ENCODE measurements at places on chromosomes 5 and 9.

- DNase-seq, result no peak
Observed at GRCh38 chr5:123000731-123001130, 35.8 kb downstream of the PPIC start.

DNA sequence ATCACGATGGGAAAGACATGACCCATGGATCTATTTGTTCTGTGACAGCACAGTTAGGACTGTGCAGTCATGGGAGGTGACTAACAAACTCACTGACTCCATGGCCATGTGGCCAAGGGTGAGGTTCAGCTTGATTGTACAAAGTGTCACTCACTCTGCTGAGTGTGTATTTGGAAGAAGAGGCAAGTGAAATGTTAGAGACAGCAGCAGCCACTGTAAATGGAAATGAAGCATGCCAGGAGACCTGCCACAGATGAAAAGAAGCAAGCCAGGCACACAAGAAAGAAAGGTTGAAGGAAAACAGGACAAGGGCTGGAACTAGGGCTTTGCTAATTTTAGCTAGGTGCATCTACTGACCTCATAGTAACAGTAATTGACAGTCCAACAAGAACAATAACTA, 42.7 kb upstream of the PALM2AKAP2 start:
- DNase-seq, result no peak

DNA sequence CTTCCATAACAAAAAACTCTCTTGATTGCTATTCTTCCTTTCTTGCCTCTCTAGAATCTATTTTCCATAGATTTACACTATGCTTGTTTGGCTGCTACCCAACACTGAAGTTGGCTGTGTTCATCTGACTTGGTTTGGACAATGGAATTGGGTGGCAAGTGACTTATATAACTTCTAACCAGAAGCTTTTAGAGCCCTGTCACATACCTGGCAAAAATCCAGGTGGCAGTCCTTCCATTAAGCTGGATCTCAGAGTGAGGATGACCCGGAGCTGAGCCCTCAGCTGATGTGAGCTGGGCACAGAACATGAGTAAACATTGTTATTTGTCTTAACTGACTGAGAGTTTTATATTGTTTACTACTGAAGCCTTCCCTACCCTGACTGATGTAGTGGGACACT, 225.7 kb downstream of the TLR4 start:
- no peak for DNase-seq

DNA sequence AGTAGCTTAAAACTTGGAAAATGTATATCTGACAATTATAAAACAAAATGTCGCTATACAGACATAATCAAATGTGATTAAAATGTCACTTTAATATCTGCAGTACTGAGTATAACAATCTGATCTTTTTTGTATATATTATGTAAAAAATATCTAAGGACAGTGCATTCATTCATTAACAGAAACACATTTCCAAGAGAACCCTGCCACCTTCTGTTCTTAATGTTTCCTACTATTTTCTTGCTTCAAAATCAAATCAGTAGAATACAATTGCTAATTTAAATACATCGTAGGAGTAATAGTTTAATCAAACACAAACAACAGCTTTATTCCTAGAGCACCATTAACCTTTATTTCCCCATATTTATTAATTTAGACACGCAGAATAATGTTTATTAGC, 142.6 kb upstream of the ST8SIA4 start:
- no peak for DNase-seq

DNA sequence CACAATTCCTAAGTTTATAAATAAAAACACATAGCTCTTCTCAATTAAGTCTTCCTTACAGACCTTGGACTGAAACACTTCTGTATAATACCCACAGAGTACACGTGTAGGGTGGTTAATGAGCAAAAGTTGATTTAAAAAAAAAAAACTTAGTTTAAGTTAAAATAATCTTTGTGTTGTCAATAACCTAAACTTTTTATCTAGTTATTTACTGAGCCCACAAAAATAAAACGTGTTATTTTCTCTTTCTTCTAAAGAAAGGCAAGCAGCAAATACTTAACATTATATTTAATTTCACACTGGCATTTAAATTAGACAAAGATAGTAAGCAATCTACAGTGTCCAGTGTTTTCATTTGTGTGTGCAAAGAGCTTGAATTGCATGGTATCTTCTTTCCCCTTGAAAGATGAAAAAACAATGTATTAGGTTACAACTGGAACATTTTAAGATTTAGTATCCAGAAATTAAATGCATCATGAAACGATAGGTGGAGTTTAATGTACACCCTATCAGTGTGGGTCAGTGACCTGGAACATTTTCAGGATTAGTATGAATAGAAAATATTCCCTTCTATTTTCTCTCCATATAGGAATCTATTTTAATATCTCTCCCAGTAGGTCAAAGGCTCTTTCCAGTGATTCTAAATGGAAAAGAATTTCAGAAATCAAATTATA, 1014.8 kb downstream of the NR2F1-AS1 start:
- DNase-seq, result no peak

DNA sequence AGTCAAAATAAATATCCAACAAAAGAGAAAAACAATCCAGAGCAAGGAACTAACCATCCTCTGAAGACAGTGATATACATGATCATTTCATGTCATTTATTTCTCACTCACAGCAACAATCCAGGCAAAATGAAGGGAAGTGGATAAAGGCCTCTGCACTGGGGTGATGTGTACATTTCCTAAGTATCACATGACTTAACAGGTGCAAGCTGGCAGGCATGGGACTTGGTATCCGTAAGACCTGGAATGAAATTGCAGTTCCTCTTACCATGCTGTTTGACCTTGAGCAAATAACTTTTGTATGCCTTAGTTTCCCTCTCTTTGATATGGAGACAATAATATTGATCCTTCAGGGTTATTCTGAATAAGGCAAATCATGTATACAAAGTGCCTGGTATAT, 77.6 kb downstream of the PRLR start:
- no peak for DNase-seq

DNA sequence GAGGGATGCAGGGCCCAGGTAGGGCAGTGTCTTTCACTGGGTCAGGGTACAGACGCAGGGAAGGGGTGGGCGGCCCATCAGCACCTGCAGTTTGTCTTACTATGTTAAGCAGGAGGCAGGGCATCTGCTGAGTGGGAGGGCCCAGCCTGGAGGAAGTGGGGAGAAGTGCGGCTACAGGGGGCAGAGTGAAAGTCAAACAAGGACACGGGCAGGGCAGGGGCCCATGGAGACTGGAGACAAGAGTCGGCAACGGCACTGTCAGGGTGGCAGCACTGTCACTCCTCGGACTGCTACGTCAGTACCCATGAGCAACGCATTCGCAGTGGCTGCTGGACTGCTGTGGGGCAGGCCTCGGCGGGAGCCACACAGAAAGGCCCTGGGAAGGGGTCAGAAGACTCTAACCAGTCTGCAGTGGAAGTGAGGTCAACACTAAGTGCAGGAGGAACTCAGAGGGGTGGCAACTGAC, 19.7 kb downstream of the CAMSAP1 start:
- no peak for DNase-seq

DNA sequence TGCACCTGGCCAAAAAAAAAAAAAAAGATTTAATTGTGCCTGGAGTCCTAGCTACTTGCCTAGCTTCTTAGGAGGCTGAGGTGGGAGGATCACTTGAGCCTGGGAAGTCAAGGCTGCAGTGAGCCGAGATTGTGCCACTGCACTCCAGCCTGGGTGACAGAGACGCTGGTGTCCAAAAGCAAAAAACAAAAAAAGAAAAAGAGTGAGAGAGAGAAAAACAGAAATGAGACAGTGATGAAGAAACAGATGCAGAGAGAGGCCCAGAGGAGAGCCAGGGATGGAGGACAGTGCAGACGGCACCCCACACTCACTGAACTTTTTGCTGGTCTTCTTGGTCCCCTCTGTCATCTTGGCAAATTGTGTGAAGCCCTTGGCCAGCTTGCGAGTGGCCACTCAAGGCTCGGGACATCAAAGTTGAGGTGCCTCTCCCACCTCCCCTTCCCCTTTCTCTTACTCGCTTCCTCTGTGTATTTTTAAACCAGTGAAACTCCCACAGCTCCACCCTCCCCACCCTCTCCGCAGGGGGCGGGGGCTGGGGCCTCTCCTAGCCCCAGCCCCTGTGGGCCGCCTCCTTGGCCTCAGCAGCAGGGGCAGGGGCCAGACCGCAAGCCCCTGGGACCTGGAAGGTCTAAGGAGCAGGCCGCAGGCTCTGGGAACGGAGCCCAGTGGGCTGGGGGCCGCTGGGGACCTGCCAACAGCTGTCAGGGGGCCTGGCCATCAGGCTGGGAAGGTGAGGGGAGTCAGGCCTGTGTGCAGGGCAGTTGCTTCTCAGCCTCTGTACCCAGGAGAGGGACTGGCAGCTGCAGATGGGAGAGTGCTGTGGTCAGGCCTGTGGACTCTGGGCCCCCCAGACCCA, at the start of gene SH2D3C:
Gene SH2D3C, minus strand, starts transcription at position 387 of the 856 bp plus-strand sequence. Its CDS starts 39 bp downstream, at position 348.
- DNase-seq, result no peak
